HCT116 (cell line): ENCODE measurements at places on chromosomes 3 and 15.

GRCh38 chr15:29528276-29528675, 258.7 kb upstream of the NSMCE3 start:
- no peak for DNase-seq

DNA sequence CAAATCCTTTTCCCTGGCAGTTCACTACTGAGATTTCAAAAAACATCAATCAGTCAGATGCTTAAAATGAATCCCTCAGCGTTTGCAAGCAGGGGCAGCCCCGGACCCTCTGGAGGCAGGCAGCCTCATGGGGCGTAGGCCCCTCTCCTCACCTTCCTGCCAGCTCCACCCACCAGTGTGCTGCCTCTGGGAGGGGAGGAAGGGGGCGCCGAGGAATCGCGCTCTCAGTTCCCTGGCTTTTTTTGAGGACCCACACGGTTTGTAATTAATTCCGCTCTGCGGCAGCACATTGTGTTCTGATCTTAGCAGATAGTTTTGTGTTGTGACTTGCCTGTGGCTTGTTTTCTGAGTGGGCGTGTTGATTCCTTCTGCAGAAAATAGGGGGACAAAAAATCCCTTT, 159.9 kb downstream of the KLF13 start:
- DNase-seq: no peak

DNA sequence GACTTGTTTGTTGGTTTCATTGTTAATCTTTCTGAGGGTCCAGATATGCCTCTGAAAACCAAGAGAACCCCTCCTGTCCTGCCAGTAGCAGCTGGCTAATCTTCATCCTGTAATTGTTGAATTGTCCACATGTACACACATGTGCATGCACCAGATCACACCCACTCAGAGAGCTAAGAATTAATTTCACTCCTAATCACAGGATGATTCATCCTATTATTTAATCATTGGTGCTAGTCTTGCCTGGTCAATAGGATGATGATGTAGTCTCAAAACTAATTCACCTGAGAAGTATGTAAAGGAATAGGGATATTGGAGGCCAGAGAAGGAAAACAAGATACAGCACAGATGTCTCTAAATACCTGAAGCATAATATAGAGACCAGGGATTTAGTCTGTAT, 7.8 kb upstream of the AHSG start:
- no peak for DNase-seq

DNA sequence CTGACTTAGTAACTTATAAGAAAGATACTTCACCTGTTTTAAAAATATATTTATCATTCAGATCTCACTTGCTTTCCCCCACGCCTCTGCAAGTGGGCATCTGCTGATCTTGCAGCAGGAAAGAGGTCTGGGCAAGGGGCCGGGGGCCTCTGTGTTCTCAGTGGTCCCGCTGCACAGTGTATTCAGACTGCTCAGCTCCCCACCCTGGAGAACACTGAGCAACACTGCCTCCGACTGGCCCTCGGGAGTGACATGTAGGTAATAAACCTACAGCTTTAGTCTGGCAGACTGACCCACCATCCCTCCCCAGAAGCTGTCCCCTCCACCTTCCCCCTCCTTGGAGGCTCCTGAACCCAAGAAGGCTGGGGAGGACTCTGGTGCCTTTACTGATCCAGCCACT, 43.8 kb downstream of the GABRB3 start:
- no peak for DNase-seq

GRCh38 chr3:94293793-94294195, 230.9 kb downstream of the NSUN3 start:
- DNase-seq: no peak

- DNase-seq: no peak
These were observed 230.7 kb upstream of the MME start for GRCh38 chr3:154849408-154849807.

- no peak for DNase-seq
These were observed 590.0 kb downstream of the EPHA3 start for GRCh38 chr3:89697321-89697916.

GRCh38 chr3:72093270-72093991, 308.5 kb upstream of the PROK2 start:
- DNase-seq: no peak

- no peak for DNase-seq
These were observed 73.7 kb upstream of the DLG1 start for GRCh38 chr3:197372047-197372661.

GRCh38 chr3:144622845-144623244, 651.2 kb downstream of the DIPK2A start:
- DNase-seq: no peak

DNA sequence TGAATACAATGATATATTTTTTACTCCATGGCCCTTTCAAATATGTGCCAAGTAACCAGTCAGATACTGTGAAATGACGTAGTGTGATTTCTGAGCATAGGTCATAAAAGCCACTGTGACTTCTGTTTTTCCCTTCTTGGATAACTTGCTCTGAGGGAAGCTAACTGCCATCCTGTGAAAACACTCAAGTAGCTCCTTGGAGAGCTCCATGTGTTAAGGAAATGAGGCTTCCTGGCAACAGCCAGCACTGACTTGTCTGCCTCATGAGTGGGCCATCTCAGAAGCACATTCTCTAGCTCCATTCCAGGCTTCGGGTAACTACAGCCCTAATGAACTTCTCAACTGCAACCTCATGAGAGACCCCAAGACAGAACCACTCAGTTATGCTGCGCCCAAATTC, 9.5 kb upstream of the CCDC80 start:
- no peak for DNase-seq

DNA sequence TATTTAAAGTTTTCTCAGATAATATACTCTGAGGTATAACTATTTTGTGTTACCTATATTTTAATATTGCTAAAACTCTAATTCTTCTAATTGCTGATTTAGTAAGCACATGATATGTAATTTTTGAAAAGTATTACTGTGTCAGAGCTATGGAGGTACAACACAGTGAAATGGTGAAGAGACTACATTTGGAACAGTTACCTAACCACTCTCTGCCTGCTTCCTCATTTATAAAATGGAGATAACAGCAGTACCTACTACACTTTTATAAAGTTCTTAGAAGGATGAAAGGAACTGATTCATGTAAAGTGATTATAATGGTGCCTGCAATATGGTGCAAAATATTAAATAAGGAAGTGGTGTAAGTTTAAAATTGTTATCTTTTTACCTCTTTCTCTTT, 16.3 kb upstream of the NEK10 start:
- DNase-seq: no peak

GRCh38 chr15:101451266-101451799, 38.2 kb downstream of the PCSK6 start:
- DNase-seq: no peak

DNA sequence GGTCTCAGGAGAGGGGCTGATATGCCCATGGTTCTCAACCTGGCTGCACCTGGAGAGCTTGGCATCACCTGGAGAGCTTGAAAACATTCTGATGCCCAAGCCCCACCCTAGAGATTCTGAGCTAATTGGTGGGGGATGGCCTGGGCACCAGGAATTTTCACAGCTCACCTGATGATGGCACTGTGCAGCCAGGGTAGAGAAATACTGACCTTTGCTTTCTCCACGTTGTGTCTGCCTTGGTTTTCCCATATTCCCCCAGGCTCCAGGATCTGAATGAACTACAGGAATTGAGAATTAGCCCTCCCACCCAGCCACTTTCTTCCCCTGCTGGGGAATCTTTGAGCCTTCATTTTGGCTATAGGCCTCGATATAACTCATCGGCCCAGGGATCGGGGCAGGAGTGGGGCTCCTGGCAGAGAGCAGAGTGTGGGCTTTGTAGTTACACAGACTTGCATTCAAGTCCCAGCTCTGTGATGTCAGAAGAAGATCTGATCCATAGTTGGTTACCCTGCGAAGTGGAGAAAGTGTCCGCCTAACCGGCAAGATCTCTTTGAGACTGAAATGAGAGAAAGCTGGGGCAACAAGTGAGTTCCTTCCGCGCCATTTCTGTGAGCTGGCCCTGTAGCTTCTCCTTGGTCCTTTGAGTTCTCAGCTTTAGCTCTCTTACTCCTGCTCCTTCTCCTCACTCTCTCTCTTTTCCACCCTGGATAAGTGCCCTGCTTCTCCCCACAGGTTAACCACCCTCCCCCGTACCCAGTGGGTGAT, 33.1 kb upstream of the UBE2Q2 start:
- peak; percentile 45 for DNase-seq

- no peak for DNase-seq
These were observed 558.7 kb downstream of the MAGI1 start for GRCh38 chr3:65479990-65480389.

DNA sequence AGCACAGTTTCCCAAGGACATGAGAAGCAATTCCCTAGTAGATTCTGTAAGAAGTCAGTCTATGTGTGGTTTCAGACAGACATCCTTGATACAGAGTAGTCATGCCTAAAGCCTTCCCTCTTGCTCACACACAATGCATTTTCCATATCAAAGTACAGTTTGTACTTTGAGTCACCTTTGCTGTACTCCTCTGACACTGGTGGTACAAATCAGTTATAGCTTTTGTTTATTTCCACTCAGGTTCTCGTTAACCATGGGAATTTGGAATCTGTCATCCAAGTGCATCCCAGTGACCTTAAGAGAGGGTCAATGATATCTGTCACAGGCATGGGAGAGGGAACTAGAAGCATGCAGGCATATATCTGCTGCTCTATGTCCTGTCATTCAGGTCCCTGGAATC, 3.6 kb upstream of the GNB4 start:
- no peak for DNase-seq

GRCh38 chr3:154510780-154511179, 80.8 kb upstream of the GPR149 start:
- DNase-seq: no peak

DNA sequence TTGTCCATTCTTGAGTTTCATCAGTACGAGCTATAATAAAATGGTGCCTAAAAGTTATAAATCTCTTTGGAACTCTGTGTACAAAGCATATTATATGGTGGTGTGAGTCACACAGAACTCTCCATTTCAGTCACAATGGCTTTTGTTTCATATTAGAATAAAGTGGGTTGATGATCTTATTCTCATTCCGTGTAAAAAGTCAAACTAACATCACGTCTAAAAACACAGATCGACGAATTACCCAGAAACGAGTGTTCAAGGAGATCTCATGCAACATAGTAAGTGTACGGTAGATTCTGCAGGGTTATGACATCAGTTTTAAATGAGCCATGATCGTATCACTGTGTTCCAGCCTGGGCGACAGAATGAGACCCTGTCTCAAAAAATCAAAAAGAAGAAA, 122.4 kb downstream of the FOXP1 start:
- DNase-seq: no peak

- no peak for DNase-seq
These were observed 79.5 kb downstream of the MYLK start for GRCh38 chr3:123804676-123805075.

DNA sequence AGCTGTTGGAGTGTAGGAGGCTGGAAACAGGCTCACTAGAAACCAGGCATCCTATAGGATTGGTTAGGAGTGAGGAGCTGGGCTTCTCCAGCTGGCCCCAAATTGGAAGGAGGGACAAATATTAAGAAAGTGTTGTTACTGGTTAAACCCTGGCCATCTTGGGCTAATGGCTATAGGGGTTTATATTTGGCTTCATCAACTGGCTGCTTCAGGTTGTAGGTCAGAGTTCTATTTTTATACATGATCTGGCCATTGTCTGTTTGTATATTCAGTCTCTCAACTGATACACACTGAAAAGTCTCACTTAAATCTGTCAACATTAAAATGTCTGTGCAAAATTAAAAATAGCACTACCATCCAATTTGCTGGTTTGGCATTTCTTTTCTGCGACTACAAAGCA, 70.2 kb upstream of the ARRDC4 start:
- no peak for DNase-seq

DNA sequence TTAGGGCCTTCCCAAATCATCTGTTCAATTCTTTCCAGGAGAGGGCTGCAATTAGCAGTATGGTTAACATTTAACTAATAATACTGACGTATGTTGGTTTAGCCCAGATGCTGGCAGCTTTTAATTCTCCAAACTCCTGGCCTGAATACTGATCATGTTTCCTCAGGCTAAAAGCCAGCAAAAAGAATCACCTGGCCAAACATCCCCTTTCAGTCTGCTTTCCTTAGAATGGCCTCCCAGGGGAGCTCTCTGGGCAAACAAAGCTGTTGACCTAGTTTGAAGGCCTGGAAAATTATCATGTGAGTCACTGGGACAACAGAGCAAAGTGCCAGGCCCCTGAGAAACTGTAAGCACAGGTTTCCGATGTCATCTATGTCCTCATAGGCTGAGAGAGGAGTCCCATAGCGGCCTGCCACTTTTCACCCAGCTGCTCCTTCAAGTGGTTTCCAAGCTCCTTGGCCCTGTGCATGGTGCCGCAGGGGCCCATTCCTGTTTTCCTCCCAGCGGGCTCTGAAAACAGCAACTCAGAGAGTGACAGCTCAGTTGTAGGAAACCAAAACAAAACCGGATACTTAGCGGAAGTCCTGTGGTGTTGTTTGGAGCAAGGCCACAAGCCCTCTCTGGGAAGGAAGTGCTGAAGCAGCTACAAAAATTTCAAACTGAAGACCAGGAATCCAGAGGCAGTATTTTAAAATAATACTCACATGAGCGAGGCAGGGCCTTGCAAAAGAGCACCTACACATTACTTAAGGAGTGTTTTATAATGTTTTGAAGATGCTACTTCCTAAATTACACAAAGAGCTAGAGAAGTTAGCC, 36.5 kb upstream of the RAB11A start:
- DNase-seq: peak; percentile 83

GRCh38 chr15:38707802-38708671, 143.4 kb upstream of the RASGRP1 start:
- peak; percentile 53 for DNase-seq

DNA sequence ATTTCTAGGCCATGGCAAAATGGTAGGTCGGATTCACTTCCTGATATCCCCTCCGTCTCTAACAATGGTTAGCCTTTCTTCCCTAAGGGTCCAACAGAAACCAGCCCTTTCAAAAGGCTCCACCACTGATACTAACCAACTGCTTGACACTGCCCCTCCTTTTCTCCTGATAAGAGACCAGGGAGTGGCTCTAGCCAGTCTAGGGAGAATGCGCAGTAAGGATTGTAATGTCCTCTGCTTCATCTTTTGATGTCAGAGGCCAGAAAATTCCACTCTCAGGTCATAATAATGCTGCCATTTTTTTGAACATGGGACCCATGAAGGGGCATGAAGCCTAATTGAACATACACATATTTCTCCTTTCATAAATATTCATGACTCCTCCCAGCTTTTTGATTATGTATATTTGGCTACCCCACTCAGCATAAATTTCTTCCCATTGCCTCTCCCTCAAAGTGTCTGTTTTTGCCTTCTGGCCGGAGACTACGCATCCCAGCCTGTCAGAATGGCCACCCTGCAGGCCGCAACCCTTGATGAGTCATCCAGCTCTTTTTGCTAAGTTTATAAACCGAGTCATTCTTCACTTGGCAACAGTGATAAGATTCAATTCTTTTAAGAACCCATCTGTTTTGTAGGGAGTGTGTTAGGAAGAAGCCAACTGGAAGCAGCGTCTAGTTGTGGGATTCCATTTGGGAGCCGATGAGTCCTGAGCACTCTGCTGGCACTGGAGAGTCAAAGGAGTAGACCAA, 189.0 kb upstream of the MCTP2 start:
- DNase-seq: no peak
